NAMALWA (cell line): ENCODE measurements at places on chromosomes 16 and 17.

DNA sequence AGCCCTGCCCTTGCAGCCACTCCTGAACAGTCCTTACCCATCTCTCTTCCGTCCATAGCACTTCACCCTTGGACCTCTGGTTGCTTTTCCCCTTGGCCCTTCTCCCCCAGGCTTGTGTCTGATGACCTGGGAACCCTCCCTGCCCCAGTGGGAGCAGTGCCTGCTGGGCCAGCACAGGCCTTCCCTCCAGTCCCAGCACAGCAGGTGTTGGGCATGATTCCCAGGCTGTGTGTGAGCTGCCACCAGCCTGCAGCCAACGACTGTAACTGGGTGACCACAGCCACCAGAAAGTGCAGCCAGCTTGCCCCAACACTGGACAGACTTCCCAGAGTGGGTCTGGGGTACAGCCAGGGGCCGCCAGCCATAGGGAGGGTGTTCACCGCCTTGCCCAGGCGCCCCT, 30.0 kb downstream of the CRAMP1 start:
- DNase-seq: no peak

GRCh38 chr17:1492249-1493206, at the start of gene MYO1C:
Gene MYO1C, minus strand, starts transcription at chr17:1492686. Its CDS starts 199 bp downstream, at chr17:1492487.
- no peak for DNase-seq

DNA sequence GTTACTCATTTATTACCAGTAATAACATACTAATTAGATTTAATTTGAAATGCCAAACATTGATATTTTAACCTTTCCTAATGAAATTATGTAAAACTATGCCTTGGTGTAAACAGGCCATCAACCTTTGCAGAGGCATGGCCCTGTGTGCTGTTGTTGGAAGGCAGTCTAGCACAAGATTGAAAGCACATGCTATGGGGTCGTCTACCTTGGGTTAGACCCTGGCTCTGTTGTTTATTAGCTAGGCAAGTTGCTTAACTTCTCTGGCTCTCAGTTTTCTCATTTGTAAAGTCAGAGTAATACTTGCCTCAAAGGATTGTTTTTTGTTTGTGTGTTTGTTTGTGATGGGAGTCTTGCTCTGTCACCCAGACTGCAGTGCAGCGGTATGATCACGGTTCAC, 9.4 kb upstream of the CDR2 start:
- no peak for DNase-seq

DNA sequence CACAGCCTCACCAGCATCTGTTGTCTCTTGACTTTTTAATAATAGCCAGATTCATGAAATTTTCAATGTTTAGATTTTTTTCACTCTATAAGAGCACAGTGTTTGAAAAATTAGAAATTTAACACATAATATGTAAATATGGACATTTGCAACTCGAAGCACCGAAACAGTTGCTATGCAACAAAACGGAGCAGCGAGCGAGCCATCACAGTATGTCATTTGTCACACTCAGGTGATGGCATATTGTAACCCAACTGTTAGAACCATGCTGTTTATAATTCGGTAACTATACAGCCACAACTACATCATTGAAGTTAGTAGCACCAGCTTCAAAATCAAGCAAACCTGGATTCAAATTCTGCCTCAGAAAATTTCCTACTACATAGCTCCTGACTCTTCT, 410.8 kb downstream of the NPIPA8 start:
- no peak for DNase-seq

DNA sequence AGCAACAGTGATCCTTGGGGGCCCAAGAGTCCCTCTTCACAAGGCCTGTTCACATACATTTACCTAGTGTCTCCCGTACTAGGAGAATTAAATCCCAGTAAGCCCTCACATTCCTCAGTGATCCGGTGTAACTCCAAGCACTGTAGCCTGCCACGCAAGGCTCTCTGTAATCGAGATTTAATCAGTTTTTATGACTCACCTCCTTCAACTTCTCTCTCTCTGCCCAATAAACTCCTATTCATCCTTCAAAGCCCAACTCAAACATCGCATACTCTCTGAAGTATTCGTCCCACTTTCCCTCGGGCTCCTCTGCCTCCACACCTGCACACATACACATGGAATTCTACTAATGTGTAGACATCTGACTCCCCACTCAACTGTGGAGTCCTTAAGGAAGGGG, 141.8 kb downstream of the CMIP start:
- no peak for DNase-seq

- no peak for DNase-seq
Measured at GRCh38 chr16:48960830-48961229, 320.8 kb downstream of the CBLN1 start.

- DNase-seq: no peak
Measured at GRCh38 chr17:45923511-45924268, 29.3 kb downstream of the MAPT start.

- DNase-seq: no peak
Measured at GRCh38 chr16:81548876-81549546, 104.4 kb downstream of the CMIP start.

DNA sequence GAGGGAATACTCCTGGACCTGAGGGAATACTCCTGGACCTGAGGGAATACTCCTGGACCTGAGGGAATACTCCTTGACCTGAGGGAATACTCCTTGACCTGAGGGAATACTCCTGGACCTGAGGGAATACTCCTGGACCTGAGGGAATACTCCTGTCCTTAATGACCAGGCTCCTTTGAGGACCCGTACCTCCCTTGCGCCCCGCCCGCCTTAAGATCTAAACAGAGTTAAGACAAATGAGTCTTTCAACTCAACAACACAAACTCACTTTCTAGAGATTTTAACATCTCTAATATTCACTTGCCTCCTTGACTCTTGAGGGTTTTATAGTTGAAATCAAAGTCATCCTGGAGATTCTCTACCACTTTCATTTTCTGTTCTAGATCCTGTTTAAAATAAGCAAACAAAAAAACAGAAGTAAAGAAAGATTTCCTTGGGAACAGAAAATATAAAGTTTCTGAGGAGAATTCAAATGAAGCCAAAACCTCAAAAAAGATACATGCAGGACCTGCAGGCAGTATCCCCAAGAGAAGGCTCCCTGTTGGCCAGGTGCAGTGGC, 49.7 kb downstream of the STAT3 start:
- DNase-seq: no peak

GRCh38 chr17:47728214-47728877, 4.7 kb upstream of the TBX21 start:
- DNase-seq: no peak

DNA sequence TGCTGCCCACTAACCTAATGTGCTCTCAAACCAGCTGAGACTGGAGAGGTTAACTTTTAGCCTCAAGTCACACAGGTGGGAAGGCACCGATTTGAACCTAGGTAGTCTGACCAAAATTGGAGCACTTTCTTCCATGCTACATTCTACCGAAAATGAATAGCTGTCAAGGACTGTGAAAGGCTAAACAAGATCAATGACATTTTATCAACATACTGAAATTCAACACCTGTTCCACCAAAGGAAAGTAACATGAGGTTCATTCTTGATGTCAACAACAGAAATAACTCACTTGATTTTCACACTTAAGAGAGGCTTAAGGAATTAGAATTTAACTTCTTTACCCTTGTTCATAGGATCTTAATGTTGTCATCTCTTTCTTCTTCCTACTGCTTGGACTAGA, 284.4 kb upstream of the MON1B start:
- DNase-seq: no peak

DNA sequence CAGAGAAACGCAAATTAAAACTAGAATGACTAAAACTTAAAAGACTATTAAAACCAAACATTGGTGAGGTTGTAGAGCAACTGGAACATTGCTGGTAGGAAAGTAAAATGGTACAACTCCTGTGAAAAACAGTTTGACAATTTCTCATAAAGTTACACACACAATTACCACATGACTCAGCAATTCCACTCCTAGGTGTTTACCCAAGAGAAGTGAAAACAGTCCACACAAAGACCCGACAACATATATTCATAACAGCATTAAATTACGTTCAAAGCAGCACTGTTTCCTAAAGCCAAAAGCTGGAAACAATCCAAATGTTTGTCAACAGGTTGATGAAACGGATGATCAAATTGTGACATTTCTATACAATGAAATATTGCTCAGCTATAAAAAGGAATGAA, 26.5 kb upstream of the ALOX12 start:
- DNase-seq: no peak

GRCh38 chr17:79897243-79898063, 58.2 kb upstream of the CBX4 start:
- no peak for DNase-seq

DNA sequence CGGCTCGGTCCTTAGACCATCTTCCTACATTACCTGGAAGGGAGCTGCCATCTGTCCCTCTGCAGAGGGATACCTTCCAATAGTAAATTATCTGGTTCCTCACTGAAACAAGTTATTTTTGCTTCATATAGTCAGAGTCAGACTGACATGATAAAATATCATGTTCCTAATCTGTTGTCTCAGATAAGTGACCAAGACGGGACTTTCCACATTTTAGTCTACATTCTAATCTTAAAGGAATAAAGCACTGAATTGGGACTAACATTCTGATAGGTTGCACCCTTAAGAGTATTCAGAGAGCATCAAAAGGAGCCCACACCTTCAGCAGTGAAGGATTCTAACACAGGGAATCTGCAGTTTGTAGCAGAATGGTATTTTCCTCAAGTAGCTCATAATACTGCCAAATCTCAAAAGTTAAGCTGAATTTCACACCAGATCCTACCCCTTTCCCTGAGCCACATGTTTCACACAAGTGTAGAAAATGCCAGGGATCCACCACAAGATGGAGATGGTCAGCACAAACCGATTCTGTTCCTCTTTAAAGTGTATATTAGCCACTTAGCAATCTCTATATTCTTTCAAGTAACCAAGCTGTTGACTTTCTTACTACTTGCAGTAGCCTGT, 13.4 kb downstream of the GINS2 start:
- DNase-seq: peak; percentile 61

DNA sequence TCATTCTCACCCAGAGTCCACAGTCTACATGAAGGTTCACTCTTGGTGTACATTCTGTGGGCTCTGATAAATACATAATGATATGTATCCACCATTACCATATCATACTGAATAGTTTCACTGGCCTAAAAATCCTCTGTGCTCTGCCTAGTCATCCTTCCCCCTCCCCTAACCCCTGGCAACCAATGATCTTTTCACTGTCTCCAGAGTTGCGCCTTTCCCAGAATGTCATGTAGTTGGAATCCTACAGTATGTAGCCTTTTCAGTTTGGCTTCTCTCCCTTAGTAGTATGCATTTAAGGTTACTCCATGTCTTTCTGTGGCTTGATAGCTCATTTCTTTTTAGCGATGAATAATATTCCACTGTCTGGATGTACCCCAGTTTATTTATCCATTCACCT, 101.3 kb downstream of the NOG start:
- DNase-seq: no peak

GRCh38 chr16:2288726-2289125, 20.8 kb upstream of the RNPS1 start:
- no peak for DNase-seq

DNA sequence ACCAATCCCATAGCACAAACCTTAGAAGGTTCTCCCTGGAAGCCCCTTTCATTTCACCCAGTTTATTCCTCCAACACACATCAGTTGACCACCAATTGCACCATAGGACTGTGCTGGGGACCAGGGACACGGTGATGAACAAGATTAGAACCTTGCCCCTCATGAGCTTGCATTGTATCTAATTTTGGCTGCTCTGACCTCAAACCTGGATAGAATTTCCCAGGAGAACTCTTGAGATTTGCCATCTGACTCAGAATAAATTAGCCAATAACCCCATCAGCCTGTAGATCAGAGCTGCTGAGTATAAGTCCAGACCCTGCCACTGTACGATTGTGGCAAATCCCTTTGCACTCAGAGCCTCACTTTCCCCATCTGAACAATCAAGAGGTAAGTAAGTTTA, 52.1 kb downstream of the CDH11 start:
- DNase-seq: no peak

GRCh38 chr16:63822818-63823217, 1299.0 kb downstream of the CDH11 start:
- no peak for DNase-seq

- DNase-seq: no peak
Measured at GRCh38 chr17:50613007-50613992, 21.4 kb upstream of the ABCC3 start.

GRCh38 chr16:20566864-20567263, 9.3 kb downstream of the ACSM2B start:
- no peak for DNase-seq

DNA sequence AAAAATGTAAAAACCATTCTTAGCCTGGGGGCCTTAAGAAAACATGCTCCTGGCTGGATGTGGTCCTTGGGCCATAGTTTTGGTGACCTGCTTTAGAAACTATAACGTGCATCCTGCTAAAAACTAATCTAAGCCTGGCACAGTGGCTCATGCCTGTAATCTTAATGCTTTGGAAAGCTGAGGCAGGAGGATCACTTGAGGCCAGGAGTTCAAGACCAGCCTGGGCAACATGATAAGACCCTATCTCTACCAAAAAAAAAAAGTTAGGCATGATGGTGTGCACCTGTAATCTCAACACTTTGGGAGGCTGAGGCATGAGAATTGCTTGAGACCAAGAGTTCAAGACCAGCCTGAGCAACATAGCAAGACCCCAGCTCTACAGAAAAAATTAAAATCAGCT, 183.8 kb upstream of the CHMP6 start:
- no peak for DNase-seq

GRCh38 chr17:10198509-10199249, at the start of gene GAS7:
Gene GAS7, minus strand, starts transcription at chr17:10198606.
- DNase-seq: no peak

GRCh38 chr16:47063011-47063724, 80.6 kb downstream of the NETO2 start:
- DNase-seq: no peak

DNA sequence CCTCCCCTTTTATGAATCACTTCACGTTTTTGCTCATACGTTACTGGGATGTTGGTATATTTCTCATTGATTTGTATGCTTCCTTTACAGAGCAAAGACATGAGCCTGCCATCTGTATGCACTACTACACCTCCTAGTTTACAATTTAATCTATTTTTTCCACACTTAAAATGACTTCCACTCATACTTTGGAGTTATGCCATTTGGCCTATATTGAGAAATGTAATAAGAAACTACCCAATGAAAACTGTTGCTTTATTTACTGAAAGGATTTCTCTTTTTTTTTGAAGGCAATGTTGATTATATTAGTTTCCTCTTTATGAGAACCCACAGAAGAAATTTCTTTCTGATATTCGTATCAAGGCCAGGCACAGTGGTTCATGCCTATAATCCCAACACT, 43.1 kb downstream of the DUSP14 start:
- DNase-seq: no peak
